ENCODE measurements at places on chromosomes 7 and 10. TPM values are rescaled to one million over a fixed set of nuclear protein-coding genes. Genes with fewer than 3 reads are reported as not detected.

GRCh38 chr10:116608686-116609594, 11.8 kb upstream of the PNLIPRP2 start:
- no peak for DNase-seq

DNA sequence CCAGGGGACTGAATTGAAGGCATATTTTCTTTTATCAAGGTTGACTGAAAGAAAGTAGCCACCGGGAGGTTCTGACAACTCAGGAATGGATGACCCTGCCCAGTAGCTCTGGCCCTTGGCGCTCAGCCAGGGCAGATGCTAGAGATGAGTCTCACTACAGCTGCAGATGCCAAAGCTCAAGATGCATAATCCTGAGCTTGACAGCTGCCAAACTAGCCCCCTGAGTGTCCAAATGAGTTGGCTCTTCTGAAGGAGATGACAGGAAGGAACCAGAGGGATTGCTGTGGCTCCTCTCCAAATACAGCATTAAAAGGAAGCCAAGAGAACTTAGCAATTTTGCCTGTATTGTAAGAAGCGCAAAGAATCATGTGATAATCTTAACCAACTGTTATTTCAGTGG, 78.4 kb downstream of the NXPH1 start:
- DNase-seq: no peak

- DNase-seq: no peak
Observed at GRCh38 chr7:100360135-100360854, 2.4 kb downstream of the PILRB start.

The IFRD1 gene
- 46.9 TPM for polyA plus RNA-seq

Measured in renal pelvis (tissue), 12 donors.